Panc1 (cell line): ENCODE measurements at places on chromosomes 1 and 21. TPM values are rescaled to one million over a fixed set of nuclear protein-coding genes. Genes with fewer than 3 reads are reported as not detected.

GRCh38 chr1:230414694-230415093 lies 11.4 kb downstream of the PGBD5 start:
- no peak for DNase-seq

GRCh38 chr1:218426343-218426657 lies 81.2 kb downstream of the TGFB2 start:
- no peak for DNase-seq

DNA sequence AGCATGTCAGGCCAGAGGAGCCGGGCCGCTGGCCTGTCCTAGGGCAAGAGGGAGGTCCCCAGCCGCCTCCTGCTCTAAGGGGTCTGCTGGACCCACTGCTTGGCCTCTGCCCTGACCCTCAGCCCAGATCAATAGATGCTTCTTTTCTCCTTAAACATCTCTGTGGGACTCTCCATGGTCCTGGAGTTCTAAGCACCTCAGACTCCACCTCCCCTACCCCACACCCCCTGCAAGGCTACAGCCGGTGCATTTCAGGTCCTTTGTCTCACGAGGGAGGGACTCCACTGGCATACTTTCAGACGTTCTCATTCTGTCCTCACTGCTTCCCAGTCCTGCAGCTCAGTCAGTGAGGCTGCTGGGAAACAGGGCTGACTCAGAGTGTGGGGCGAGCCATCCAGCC lies 11.0 kb downstream of the CNTN2 start:
- DNase-seq, result no peak

GRCh38 chr1:236568285-236568894 lies 35.9 kb downstream of the HEATR1 start:
- no peak for DNase-seq

The GJA8 gene
- total RNA-seq, result not detected

DNA sequence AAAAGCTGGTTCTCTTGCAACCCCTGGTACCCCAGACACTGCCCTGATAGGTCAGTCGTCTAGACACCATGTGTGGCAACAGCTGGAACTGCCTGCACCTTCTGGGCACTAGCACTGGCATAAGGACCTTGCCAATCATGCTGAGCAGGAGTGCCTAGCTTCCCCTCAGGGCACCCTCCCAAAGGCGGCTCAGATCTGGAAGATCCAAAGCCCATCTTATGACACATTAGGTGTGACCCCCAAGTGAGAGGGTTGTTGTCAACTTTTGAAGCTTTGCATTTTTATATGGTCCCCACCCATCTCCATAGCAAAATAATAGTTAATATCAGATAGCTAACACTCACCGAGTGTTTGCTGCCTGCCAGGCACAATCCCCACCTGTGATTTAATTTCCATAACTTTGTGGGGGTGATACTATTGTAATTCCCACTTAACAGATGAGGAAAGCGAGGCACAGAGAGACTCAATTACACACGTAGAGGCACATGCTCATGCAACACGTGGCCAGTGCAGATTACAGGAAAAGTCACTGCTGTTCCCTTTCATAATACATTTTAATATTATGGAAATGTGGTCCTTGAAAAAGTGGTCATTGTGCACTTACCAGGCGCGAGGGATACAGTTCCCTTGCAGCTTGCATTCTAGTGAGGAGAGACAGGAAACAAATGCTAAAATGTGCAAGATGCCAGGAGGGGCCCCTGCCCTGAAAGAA lies 25.8 kb downstream of the EXOC8 start:
- DNase-seq, result no peak

GRCh38 chr1:70265946-70266345 lies 44.8 kb downstream of the SRSF11 start:
- DNase-seq, result no peak

DNA sequence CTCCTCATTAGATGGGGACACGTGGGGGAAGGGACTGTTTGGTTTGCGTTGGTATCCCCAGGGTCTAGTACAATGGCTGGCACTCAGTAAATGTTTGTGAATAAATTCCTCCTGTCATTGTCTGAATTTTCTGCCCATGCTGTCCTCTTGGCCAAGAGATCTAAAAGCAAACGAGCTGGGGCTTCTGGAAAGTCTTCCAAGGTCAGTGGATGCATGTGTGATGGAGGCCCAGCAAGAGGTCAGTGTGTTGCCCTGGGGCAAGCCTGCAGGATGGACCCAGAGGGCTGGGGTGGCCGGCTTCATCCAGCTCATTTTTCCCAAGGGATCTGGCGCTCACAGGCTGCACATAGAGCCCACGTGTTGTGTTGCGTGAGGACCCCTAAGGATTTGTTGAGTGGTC lies 30.0 kb upstream of the JUN start:
- DNase-seq, result no peak

- DNase-seq, result no peak
These were observed 36.8 kb downstream of the HENMT1 start for GRCh38 chr1:108624069-108624468.

DNA sequence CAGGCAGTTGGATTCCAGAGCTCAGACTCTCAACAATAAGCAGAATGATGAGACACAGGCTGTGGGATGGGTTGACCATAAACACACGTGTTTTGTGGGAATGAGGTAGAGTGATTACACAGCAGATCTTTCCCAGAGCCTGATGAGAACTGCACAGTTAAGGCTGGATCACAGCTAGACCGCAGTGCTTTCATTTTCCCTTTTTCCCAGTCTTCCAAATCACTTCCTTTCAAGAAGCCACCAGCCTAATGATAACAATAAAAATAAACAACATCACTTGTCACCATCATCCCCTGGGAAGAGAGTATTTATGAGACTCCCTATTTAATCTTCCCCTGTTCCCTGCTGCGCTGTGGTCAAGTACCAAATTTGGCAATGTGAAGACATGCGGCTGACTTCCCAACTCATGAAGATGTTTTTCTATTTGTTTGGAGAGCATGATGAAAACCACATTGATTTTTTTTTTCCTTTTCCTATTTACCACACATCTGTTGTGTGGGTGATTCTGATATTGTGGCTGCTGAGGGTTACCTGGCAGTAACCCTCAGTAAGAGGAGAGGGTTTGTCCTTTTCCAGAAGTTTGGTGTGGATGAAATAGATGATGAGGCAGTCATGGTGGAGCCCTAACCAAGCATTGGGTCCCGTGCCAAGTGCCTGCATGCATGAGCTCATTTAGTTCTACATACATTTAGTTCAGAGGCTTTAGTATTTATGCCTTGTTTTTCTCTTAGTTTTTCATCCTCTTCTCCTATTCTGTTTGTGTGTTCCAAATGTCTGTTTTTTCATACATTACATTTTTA lies 248.9 kb upstream of the HOOK1 start:
- DNase-seq, result no peak

The PAQR6 gene
- total RNA-seq, result 0.92 TPM

DNA sequence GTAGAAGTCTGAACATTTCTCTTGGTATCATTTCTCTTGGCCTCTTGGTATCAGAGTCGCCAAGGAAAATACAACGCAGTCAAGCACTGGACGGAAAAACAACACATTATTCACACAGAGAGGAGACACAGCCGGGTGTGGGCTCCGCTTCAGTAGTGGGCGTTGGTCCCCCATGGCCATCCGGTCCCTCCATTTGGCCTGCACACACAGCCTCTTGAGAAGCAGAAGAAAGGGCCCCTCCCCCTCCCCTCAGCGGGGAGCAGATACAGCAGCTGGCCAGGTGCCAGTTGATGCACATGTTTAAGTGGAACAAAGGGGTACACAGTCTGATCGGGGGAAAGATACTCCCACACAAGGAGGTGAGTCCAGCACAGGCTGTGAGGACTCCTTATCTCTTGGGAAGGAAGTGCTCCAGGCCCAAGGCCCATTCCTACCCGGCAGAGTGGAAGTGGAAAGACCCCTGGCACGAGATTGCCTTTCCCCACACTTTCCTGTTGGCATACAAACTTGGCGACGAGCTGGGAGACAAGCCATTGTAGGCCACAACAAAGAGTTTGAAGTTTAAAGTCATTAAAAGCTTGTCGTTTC lies 311.3 kb downstream of the FAM72C start:
- no peak for DNase-seq

The TNFRSF4 gene
- 0.62 TPM for total RNA-seq

The STYXL2 gene
- not detected for total RNA-seq
